Femur (tissue), 1 donor: ENCODE measurements at places on chromosomes 7 and 10.
A peak's percentile ranks its signal among the peaks of the same experiment; 100 is the strongest.

GRCh38 chr7:83211685-83212084 is 49.0 kb upstream of the PCLO start:
- no peak for DNase-seq

- no peak for DNase-seq
These were observed 16.8 kb downstream of the MACC1 start for GRCh38 chr7:20200361-20200760.

DNA sequence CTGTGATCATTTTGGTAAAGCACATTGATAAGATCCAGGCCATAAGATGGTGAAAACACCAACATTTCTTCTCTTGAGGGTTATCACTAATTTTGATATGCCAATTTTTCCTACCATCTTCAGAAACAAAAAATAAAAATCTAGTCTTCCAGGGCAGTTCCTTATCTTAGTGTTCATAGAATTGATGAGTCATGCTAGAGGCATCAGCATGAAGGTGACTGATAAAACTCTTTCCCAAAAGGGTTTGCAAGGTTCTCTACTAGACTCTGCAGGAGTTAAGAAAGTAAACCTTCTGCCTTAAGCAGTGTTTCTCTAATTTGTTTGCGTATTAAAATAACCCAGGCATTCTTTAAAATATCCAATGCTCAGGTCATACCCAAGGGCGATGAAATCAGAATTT is 483.1 kb upstream of the CNTNAP2 start:
- no peak for DNase-seq

- DNase-seq, result peak; percentile 82
These were observed 1.7 kb downstream of the CREB3L2 start for GRCh38 chr7:138000081-138000701.

DNA sequence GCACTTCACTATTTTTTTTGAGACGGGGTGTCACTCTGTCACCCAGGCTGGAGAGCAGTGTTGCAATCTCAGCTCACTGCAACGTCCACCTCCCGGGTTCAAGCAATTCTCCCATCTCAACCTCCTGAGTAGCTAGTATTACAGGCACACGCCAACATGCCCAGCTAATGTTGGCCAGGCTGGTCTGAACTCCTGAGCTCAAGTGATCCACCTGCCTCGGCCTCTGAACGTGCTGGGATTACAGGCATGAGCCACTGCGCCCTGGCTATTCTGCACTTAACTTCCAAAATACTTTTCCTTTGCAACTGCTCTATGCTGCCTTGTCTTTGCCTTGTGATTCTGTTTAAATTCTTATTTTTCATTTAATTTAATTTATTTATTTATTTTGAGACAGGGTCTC is 67.0 kb upstream of the ZNF479 start:
- DNase-seq, result no peak

DNA sequence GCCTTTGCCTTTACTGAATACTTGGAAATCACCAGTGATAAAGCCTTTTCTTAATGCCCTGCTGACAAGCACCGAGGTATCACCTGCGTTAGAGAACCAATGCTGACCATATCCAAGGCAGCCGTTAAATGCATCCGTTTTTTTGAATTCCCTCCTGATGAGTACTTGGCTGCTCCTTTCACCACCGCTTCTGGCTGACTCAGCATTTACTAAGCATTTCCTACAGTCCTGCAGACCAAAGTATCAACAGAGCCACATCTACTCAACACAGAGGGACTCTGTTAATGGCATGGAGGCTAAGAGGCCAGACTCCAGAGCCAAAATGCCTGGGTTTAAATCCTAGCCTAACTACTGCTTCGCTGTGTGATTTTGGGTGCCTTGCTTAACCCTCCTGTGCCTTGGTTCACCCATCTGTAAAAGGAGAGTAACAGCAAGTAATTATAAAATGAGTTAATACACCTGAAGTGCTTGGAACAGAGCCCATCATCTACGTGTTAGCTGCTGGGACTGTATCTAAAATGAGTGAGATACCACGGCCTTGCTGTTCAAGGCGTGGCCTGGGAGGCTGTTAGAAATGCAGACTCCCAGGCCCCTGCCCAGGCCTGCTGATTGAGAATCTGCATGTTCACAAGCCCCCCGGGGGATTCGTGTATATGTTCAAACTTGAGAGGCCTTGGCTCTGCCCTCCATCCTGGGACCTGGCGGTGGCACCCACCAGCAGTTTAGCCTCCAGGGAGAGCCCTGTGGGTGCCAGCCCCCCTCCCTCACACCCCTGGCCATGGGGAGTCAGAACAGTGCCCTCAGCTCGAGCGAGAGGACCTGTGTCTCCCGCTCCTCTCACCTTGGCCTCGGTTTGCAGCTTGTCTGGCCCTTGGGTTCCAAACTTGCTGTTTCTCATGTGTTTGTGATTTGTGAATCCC is 30.8 kb upstream of the EFCAB10 start:
- no peak for DNase-seq

GRCh38 chr10:93445978-93446720 is 36.0 kb downstream of the MYOF start:
- no peak for DNase-seq

GRCh38 chr10:29473087-29473356 is 161.7 kb downstream of the SVIL start:
- DNase-seq, result no peak

- no peak for DNase-seq
These were observed 27.7 kb downstream of the PPP2R2D start for GRCh38 chr10:131928248-131929095.

- DNase-seq, result no peak
These were observed 481.4 kb downstream of the TYW1 start for GRCh38 chr7:67478066-67478465.
